ENCODE measurements at places on chromosomes 7 and 10. TPM values are rescaled to one million over a fixed set of nuclear protein-coding genes. Genes with fewer than 3 reads are reported as not detected.

The SPDYE2B gene
- not detected for total RNA-seq

The SYT15B gene
- 0.24 TPM for total RNA-seq

The RELN gene
- not detected for total RNA-seq

The CNTNAP2 gene
- total RNA-seq, result 0.48 TPM

DNA sequence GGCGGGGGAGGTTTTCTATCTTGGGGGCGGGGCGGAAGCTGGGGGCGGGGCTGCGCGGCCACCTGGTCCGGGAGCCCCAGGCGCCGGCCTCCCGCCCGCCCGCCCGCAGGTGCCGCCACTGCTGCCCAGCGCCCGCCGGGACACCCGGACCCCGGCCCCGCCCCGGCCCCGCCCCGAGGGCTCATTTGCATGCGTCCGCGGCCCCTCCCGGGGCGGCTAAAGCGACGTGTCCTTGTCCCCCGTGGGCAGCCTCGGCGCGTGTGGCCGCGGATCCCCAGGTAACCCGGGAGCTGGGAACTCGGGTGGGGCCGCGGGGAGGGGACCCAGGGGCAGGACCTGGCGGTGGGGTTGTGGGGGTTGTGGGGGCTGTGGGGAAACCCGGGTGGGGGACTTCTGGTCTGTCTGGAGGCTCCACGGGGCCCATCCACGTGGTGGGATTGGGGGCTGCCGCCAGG lies at the start of gene BHLHA15:
Gene BHLHA15, plus strand, starts transcription at position 219 of the 455 bp plus-strand sequence. CDS start 871 bp downstream, outside the sequence.
- no peak for DNase-seq

DNA sequence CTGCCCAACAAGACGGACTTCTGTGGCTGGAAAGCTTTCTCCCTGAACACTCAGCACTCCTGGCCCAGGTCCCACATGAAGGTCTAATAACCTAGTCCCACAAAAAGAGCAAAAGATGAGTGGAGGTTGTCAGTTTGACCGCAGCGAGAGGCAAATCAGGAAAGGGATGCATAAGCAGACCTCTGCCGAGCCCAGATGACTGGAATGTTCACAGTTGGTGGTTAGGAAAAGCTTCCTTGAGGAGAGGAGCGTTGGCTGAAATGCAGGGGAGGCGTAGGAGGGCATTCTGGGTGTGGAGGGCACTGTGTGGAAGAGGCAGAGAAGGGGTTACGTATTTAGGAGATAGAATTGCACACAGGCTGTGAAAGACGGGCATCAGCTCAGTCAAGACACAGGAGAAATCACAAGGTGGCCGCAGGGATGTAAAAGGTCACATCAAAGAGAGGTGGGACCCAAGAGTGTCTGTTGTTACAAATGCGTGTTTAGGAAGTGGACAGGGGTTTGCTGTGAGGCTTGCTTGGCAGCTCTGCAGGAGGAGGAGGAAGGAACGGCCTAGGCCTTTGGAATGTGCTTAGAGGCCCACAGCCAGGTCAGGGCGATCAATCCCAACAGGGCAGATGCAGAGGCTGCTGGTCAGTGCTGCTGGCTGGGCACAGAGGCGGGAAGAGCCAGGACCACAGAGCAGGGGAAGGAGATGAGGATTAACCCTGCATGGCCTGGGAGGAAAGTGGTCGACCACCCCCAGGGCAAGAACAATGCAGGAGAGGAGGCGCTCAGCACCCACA lies 133.5 kb downstream of the VIPR2 start:
- DNase-seq, result no peak

DNA sequence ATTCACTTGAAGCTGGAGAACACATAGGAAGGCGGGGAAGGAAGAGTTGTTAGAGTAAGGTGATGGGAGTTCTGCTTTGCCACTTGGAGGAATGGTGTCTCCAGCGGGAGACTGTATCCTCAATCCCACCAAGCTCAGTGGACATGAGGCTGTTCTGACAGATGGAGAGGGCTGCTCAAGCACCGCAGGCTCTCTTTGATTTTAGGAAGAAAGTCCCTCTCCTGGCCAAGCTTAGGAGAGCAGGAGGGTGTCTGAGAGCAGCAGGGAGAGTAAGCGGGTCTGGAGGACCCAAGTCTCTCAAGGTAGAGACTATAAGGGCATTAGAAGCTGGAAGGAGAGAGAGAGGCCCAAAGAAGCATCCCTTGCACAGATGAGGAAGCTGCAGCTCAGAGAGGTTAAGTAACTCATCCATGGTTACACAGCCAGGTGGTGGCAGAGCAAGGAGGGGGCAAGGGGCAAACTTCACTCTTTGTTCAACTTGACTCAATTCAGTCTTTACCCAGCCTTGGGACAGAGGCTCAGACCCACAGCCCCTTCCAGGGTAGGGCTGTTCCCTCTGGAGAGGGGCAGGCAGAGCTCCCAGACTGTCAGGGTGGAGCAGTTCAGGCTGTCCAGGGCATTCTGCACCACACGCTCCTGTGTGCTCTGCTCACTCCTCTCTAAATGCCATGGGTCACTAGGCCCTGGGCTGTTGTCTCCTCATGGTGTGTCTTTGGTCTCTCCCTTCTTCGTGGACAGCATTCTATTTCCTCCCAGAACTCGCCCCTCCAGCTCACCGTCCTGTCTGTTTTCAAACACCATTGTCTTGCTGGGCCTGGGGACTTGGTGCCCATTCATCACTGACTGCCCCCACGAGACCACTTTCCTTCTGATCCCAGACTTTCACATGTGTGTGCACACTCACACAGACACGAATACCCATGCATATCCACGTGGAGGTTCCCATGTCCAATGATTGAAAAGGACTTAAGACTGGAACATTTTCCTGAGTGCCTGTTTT lies 8.9 kb downstream of the CHAT start:
- no peak for DNase-seq

- no peak for DNase-seq
Measured at GRCh38 chr7:108157606-108158335, 27.6 kb upstream of the LAMB4 start.

DNA sequence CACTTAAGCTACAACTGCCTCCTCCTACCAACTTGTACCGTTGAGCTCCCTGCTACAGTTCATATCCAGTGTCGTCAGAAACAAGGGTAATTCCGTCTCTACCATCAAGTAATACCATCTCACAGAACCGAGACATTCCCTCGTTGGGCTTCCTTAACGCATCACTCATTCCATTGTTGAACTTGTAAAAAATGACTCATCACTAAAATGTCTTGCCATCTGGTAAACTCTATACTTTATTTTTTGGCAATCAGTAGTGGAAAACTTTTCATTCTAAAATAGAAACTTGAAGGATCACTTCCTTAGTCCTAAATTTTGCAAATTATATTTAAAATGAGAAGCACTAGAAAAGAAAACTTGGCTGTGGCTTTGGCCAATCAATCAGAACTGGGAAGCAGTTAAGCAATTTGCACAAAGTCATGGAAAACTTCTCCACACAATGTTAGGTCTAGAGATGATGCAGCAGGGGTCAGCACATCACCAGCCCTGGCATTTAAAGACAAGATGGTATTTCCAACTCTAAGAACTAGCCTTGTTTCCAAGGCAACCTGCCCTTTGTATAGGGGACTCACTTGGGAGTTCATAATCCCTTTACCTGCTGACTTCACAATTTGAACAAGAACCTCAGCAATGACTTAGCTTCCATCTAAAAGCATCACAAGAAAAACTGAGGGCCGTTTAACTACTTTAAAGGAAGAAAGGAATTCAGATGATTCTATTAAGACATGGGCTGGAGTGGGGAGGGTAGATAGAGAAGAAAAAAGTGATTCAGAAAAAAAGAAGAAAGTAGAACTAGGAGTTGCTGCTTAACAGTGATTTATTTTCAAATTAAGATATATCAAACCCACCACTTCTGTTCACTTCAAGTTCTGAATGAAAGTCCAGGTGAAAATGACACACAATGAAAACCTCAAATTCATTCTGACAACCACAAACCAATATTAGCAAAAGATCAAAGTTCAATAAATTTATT lies 288.1 kb downstream of the PARD3 start:
- DNase-seq, result no peak

GRCh38 chr7:36635091-36635490 lies 89.2 kb downstream of the AOAH start:
- no peak for DNase-seq

GRCh38 chr7:116691664-116692063 lies 19.7 kb downstream of the MET start:
- DNase-seq, result no peak

GRCh38 chr7:27901028-27901760 lies 161.2 kb downstream of the TAX1BP1 start:
- DNase-seq, result no peak

DNA sequence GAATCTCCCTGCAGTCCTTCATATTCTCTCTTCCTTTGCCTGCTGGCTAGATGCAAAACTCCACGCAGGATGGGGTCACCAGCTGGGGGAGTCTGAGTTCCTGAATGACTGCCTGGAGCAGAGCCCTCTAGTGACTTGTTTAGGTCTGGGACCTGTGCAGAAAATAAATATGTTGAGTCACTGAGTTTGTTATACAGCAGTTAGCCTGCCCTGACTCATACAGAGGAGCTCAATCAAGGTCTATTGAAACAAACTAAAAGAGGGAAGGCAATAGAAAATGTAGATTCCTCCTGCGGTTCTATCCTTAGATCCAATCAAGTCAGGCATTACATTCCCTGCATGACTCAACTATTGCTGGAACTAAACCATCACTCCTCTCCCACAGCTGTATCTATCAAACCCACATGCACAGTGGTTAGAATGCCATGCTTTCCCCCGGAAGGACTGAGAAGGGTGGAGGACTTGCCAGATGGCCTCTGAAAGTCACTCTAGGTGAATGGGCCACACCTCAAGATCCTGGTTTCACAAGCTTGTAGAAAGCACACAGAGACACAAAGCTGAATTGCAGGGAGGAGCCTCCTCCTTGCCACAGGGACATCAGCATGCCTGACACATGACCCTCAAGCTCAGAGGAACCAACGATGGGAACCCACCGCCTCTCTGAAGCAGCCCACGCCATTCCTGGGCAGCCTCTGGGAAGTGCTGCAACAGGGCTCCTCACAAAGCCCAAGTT lies 73.9 kb downstream of the SH3PXD2A start:
- no peak for DNase-seq

Data from naive thymus-derived CD4-positive, alpha-beta T cell (primary cell).